ENCODE measurements at places on chromosomes 13 and 19.

- DNase-seq: no peak
Measured at GRCh38 chr19:29450812-29451211, 75.0 kb upstream of the VSTM2B start.

- DNase-seq: no peak
Measured at GRCh38 chr19:33687481-33688170, 65.9 kb downstream of the CHST8 start.

DNA sequence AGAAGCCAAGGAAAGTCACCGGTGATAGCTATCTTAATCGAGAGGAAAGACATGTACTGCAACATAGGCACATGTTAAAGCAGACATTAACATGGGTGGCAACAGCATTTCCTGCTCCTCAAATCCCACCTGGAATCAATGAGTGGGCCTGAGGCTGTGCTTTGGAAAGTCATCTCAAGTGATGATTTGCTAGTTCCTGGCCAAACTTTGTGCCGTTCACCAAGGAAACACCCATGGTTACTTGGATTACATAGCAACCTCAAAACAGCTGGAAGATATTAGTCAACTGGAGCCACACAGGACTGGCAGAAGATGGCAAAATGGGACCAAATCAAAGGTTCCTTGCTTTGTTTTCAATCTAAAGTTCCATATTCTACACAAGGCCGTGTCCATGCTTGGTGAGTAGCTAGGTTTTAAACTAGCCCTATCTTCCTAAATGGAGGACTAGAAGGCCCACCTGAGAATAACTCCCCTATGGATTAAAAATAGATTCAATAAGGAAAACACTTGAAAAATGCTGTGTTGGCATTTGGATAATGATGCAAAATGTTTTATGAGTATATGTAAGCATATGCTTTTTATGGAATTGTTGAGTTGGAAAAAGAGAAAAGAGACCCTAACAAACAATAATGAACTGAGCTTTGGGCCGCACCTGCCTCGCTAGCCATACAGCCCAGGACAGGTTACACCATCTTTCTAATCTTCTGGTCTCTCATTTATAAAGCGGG is 144.5 kb downstream of the RGCC start:
- DNase-seq: no peak

GRCh38 chr13:107118506-107118905 is 550.6 kb upstream of the ARGLU1 start:
- DNase-seq: no peak

DNA sequence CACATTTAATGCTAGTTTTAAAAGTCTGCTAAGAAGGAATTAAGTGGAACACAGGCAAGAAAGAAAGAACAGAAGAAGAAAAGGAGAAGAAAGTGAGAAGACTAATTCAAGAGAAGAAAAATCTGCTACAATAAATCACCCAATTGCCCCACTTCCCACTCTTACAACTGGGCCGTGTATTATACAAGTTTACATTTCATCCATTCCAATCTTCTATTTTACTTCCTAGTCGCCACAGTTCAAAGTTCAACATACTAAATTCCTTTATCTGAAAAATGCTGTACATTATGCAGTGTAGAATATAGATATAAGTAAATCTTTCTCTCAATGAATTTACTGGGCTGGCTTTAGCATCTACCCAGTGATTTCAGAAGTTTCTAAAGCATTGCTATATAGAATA is 328.2 kb downstream of the DIAPH3 start:
- DNase-seq: no peak

Data from activated CD4-positive, CD25-positive, alpha-beta regulatory T cell treated with anti-CD3 and anti-CD28 coated beads, Interleukin-2, amount 50 U/mL, for 16 hours (primary cell).